ENCODE measurements at places on chromosomes 5 and 9.

DNA sequence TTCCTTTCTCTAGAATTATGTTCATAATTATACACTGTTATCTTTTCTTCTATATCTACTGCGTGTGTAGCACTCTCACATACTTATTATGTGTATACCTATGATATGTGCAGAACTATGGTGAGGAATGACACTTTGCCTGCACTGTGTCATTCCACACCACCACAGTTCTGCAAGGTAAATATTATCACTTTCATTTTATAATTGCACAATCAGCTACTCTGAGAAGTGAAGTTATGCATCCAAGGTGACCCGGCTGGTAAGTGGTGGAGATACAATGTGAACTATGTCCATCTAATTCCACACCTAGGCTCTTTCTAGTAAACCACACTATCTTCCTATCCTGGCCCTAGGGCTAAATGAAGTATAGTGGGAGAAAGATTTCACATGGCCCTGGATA, 170.1 kb upstream of the ATP10B start:
- no peak for DNase-seq

DNA sequence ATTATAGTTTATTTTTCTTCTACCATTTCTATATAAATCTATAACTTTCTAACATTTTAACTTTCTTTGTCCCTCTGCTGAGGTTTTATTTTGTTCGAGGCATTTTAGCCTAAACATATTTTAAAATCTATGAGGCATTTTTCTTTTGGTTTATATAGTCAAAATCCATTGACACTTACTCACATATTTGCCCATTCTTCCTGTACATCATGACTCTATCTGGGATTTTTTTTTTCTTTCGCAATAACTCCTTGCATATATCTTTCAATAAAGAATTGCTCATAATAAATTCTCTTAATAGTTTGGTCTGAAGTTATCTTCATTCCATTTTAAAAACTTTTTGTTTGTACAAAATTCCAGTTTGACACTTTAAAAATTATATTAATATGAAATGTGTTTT, 632.3 kb downstream of the TLE4 start:
- DNase-seq: peak; percentile 7

DNA sequence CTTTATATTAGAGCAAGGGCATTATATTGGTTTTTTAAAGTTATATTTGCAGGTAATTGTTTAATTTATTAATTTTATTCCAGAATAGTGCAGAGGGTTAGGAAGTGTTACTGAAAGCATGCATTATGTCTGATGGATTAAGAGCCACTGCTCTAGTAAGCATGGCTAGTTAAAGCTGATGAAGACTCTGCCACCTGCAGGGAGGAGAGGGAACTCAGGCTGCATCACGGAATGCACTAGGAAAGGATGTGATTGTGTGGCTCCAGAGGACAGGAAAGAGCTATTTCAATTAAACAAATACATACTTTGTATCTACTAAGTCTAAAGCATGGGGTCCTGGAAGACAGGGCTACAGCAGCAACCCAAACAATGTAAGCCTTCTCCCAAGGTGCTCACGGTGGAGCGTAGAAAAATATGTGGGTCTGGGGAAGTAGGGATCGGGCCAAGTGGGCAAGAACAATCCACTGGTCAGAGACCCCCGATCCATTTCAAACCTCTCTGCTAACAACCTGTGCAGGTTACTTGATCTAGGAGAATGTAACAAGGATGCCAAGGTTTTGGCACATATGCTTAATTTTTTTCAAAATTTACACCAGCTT, 15.3 kb upstream of the GRXCR2 start:
- DNase-seq: no peak

DNA sequence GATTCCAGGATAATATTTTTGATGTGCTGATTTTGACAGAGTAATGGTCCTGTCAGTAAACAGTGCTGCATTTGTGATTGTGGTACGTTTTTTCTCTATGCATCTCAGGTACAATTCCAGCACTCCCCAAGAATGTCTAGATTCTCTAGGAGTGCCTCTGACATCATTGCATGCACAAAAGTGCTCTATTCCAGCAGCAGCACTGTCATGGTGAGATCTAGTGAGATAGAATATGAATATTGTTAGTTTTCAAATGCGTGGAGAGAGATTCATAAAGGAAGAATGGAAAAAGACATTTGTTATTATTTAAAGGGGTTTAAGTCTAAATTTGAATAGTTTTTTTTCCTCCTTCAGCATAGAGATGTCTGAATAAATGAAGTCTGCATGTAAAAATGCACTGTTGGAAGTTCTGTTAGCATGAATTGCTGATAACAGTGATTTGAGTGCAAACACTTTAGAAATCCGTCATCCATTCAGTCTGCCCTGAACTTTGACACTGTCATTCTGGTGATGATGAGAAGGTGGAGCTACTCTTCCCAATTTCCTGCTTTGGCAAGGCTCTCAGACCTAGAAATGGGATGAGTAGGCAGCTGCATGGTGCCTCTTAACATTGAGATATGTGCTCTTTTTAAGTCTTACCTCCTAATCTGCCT, 84.6 kb downstream of the GAPVD1 start:
- DNase-seq: no peak

DNA sequence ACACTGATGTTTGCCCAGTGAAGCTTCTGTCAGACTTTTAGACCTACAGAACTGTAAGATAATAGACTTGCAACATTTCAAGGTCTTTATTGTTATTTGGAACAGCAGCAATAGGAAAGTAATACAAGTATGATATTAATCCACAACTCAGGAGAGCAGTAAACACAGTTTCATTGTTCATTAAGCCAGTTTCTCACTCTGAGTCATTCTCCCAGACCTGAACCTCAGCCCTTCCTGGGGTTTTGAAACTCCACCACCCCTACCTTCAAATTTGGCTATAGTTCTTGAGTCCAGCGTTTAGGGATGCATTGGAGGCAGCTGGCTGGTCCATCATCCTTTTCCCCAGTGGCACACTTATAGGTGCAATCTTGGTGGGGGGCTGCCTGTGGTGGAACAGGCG, 203.2 kb downstream of the RAB3C start:
- no peak for DNase-seq
